ENCODE measurements at places on chromosomes 7 and 10.

GRCh38 chr10:8544057-8544380 lies 489.5 kb downstream of the GATA3 start:
- no peak for DNase-seq

DNA sequence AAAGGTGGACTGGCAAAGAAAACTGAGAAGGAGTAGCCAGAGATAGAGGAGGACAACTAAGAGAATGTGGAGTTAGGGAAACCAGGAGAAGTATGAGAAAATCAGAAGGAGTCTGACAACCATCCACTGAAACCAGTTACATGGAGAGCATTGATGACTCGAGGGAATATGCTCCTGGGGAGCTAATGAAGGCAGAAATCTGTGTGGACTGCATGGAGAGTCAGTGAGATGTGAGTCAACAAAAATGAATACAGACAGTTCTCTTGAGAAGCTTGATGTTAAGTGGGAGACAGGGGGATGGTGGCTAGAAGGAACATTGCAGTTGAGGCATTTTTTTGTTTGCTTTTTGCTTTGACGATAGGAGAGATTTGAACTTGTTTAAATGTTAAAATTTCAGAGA lies 34.3 kb upstream of the ZNF32 start:
- DNase-seq = no peak

- no peak for DNase-seq
Measured at GRCh38 chr7:116713500-116713899, 41.5 kb downstream of the MET start.

GRCh38 chr10:607545-608185 lies 81.8 kb downstream of the DIP2C start:
- no peak for DNase-seq

DNA sequence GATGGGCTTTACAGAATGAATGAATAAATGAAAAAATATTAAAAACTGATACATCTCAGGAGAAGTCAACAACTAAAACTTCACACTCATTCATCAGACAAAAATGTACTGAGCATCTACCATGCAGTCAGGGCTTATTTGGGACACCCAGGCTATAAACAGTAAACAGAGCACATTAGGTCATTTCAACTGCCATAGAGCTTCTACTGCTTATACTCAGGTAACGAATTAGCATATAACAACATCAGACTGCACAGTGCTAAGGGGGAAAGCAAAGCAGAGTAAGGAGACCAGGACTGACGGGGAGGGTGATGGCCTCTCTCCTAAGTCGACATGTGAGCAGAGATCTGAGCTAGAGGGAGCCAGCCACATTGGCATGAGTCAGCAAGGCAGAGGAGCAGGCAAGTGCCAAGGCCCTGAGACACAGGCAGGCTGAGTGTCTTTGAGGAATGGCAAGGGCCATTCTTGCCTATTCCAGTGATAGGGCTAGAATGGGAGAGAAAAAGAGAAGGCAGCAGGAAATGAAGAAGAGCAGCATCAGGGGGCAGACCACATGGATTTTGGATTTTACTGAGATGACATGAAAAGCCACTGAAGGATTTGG lies 528.9 kb downstream of the PARD3 start:
- no peak for DNase-seq

DNA sequence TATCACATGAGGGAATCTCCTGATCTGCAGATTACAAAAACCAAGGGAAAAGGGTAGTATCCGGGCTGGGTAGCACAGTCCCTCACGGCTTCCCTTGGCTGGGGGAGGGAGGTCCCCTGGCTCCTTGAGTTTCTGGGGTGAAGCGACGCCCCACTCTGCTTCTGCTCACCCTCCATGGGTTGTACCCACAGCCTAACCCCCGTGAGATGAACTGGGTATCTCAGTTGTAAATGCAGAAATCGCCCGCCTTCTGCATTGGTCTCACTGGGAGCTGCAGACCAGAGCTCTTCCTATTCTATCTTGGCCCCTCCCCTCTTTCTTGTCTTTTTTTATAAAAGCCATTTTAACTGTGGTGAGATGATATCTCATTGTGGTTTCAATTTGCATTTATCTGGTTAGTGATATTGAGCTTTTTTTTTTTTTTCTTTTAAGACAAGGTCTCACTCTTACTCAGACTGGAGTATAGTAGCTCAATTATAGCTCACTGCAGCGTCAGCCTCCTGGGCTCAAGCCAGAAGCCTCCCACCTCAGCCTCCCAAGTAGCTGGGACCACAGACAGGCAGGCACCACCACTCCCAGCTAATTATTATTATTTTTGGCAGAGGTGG lies 87.8 kb downstream of the ABCC2 start:
- DNase-seq = no peak

Measured in dermis microvascular lymphatic vessel endothelial cell (primary cell).